ENCODE measurements at places on chromosomes 6 and 20. TPM values are rescaled to one million over a fixed set of nuclear protein-coding genes. Genes with fewer than 3 reads are reported as not detected.

DNA sequence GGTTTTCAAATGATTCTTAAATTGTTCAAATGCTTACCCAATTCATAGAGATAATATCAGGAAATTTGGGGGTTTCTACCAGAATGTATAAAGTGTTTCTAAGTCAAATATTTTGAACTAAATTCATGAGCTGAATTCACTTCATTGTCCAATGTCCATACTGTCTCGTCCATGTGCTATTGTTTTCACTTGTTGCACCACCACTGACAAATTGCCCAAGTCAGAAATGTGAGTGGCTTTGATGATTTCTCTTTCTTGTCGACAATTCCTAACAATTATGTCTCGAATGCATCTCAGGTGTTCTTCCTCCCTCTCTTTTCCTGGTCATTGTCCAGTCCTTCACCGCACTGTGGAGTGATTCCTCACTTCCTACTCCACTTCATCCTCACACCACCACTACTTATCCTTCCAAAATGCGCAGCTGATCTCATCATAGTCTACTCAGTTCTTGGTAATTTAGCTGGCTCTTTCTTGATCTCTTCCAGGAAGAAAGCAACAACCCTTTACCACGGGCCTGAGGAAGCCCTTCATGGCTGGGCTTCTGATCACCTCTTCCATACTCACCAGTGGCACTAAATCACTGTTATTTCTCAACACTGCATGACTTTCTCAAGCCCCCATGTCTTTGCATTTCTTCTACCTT lies 161.1 kb downstream of the FOXA2 start:
- no peak for DNase-seq

DNA sequence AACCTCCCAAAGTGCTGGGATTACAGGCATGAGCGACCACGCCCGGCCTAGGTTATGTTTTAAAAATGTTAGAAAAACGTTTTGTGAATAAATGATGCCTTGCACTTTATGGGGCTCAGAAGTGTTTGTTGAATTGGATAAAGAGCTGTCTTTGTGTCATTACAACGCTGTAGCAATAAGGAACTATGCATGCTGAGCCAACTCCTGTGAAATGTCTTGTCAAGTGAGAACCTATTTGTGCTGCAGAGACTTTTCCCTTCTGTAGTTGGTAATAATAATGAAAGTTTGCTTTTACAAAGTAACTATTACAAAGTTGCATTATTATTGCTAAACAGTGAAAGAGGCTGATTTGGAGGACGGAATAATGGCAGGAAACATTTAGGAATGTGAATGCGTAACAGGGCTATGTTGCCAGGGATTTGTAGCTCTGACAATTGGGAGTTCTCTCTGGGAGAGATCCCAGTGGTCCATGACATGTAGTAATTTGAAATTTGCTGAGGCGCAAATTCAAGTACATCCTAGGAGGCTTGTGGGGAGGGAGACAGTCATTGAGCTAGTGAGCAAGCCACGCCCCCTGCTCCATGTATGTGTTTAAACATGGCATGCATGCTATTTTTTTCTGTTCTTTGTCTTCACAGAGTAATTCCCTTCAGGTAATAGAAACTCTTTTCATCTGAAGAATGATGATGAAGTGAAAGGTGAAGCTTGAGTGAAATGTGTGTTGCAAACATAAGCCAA lies 16.8 kb upstream of the BICRAL start:
- no peak for DNase-seq

GRCh38 chr6:90445533-90446108 lies 141.3 kb downstream of the MAP3K7 start:
- DNase-seq = no peak

GRCh38 chr6:30483677-30484279 lies 5.5 kb upstream of the HLA-E start:
- no peak for DNase-seq

DNA sequence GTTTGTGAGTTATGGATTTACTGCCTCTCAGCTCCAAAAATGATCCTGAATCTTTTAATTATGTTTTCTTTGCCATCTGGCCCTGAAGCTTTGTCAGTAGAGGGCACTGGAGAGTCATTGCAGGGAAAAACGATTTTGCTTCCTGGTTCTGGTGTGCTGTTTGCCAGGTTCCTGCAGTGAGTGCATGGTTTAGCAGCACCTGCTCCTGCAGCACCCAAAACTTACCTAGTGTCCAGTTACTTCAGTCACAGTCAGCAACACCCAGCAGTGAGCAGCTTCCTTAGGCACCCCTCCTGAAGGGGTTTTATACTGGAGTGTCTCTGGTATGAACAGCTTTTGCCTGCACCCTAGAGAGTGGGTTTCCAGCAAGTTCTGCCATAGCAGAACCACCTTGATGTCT lies 6.0 kb upstream of the TRIM26 start:
- peak; percentile 40 for DNase-seq

- DNase-seq = no peak
Observed at GRCh38 chr6:42448391-42448790, 3.3 kb downstream of the TRERF1 start.

- no peak for DNase-seq
Observed at GRCh38 chr6:105896052-105896820, 189.9 kb upstream of the PRDM1 start.

- DNase-seq = peak; percentile 59
Observed at GRCh38 chr20:58650181-58650775, 805 bp upstream of the STX16 start.

DNA sequence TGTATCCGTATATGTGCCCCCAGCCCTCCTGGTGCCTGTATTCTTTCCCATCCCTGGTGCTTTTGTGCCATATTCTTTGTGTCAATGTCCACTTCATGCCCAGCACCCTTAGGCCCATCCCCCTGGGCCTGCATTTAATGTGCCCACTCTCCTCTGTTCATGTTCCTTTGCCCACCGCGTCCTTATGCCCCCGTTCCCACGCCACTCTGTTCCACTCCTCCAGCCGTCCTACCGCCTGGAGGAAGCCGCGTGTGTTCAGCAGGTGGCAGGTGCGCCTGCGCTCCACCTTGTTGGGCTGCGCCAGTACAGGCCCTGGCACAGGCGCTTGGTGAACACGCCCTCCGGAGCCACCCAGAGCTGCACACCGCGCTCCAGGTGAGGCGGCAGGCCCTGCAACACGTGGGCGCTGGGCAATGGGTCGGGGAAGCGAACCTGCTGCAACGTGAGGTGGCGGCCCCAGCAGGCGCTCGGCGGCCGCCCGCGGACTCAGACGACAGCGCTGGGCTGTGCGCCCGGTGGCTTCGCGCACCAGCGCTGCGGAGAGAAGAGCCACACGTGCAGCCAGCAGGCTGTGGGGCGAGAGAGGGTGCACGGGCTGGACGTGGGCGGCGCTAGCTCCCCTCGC lies 4.0 kb upstream of the FOXS1 start:
- no peak for DNase-seq

DNA sequence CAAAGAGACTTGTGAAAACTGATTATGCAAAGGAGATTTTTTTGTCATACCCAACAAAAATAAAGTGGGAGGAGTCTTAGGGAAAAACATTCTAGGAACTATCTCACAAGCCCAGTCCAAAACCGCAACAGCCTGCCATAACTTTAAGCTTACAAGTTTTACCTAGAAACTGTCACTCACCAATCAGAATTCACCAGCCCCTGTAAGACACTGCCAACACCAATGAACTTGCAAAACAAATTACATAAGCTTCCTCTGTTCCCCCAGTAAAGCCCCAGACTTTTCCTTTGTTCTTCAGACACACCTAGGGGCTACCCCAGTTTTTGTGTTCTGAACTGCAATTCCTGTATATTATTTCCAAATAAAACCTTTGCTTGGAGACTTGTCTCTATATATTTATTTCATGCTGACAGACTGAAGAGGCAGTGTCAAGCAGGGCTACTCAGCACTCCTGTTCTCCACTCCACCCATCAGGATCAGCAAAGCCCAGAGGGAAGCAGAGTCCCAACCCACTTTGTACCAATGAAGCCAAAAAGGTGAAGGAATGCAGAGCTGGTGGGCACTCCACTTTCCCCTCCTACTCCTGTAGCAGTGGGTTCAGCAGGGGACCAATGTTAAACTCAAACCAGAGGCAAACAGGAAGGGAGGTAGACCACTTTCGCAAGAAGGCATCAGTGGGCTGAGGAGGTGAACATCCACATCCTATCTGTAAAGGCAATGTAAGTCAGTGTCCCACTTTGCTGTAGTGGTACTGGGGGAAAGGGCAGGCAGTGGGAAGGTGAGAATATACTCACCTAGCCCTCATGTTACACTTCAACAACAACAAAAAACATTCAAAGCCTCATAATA lies 142.5 kb upstream of the RUNX2 start:
- DNase-seq = no peak

GRCh38 chr6:131331151-131331550 lies 195.9 kb downstream of the AKAP7 start:
- no peak for DNase-seq

DNA sequence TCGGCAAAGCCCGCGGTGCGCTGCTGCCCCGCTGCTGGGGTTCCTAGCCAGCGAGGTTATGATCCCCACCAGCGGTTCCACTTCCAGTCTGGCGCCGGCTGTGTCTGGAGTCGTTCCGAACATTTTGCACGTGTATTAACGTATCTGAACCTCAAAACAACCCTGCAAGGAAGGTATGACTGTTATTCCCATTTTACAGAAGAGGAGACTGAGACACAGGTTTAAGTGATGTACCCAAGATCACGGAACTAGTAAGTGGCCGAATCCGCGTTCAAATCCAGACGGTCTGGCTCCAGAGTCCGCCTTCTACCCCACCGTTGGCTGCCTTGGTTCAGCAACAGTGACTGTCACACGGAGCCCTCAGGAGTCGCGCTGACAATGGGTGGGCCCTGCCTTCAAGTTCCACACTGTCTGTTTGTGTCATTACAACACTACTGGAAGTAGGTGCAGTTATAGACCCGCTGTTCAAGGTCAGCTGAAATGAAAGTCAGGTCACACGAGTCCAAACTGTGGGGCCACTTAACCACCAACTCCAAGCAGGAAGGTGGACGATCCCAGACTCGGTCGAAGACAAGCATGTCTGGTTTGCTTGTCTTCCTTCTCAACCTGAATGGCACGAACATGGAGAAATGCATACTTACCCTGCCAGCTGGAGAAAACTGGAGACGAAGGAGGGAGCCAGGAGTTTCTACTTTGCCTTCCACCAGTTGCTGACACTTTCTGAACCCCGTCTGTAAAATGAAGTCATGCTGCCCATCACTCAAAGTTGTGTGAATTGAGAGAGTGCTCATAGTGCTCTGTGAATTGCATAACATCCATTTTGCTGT lies 803 bp upstream of the SRXN1 start:
- no peak for DNase-seq

DNA sequence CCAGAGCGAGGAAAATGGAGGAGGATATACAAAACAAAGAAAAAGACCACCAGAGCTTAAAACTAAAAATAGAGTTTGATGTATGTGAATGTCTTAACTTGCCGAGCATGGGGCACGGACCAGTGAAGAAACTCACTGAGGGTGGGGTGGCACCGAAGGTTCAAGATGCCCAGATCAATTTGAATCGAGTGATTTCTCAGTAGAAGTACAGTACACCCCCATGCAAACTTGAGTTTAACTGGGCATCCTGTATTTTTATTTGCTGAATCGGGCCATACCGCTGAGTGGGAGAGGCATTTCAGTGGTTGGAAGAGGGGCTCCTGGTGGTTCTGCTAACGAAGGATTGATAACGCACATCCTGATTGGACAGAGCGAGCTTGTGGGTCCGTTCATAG lies 81.7 kb downstream of the ANKRD60 start:
- no peak for DNase-seq

DNA sequence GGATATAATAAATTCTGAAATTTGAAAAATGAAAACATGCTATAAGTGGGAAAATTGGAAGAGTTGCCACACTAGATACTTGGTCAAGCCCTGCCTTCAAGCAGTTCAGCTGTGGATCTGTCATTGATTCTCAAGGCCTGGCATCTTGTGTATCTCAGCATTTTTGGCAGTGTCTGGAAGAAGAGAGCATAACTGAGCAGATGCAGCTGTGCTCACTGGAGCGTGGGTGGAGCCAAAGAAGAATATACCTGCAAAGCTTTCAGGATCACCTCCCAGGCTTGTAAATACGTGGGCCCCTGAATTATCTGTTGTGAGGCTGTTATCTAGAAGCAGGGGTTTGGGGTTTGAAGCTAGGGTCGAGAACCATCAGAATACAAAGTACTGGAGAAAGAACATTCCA lies 31.3 kb upstream of the CHD6 start:
- DNase-seq = no peak

- peak; percentile 73 for DNase-seq
Observed at GRCh38 chr6:29702519-29703103, 20.6 kb upstream of the HLA-F start.

DNA sequence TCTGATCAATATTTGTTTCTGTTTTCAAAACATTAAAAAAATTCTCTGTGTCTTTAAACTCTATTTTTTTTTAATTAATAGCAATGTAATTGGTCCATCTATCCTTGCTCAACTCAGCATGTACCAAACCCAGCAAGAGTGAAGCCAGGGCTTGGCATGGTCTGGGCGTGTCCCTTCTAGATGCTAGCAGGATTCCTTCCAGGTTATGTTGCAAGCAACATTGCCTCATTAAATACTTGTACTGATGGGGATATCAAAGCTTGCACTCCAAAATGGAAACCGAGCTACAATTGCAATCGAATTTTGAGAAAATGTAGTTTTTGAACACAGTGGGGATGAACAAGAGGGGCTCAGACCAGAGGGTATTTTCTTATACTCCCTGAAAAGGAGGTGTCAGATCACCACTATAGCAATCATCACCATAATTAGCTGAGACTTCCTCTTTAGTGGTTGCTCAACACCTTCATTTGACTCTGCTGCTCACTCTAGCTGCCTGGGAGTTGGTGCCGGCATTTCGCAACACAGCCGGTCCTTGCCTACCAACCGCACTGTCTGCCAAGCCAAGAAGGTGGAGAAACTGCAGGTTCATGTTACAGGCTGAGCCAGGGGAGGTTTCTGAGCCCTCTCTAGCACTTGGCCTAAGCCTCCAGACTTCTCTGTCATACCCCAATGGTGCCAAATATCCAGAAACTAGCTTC lies 67.8 kb upstream of the RALGAPA2 start:
- DNase-seq = no peak

- DNase-seq = no peak
Observed at GRCh38 chr6:74087899-74088298, 391.9 kb downstream of the CD109 start.

- no peak for DNase-seq
Observed at GRCh38 chr6:5832668-5833067, 174.1 kb downstream of the NRN1 start.

Gene MATN4
- total RNA-seq = 5.1 TPM

Gene AAR2
- total RNA-seq = 25.3 TPM

Gene ACSS1
- total RNA-seq = 23.8 TPM

Gene SAMD3
- 4.6 TPM for total RNA-seq

Gene SLC22A3
- not detected for total RNA-seq

Gene HAO1
- total RNA-seq = not detected

Gene SMIM28
- not detected for total RNA-seq

All from activated T-cell treated with anti-CD3 and anti-CD28 coated beads, Interleukin-2, amount 50 U/mL, for 72 hours (primary cell).